ENCODE measurements at places on chromosomes 16 and 17.
A peak's percentile ranks its signal among the peaks of the same experiment; 100 is the strongest.

DNA sequence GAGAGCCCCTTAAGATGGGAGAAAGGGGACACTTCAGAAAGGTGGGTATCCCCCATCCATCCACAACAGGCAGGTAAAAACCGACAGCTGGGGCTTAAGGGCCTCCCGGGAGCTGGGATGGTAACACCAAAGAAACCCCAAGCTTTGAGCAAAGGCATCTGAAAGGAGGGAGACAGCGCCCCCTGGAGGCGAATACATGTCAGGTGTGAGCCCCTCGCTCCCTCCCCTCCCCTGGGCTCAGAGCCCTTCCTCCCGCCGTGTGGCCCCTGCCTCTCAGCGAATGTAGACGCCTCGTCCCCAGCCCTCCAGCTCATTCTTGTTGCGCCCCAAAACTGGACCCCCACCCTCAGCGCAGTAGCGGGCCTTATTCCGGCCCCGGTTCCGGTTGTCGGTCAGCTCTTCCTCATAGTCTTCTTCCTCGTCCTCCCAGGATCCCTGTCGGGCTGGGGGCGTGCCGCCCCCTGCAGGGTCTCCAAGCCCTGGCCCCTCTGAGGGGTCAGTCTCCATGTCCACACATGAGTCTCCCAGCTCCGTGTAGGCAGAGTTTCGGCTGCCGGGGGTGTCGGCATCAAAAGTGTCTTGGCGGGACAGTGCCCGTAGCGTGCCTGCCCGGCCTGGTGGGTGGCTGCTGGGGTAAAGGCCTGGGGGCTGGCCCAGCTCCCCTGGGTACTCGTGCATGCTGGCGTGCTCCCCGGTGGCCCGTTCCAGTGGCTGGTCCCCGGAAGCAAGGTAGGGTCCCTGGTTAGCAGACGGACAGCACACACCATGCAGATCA, 9.1 kb upstream of the ARL5C start:
- no peaks in the 10 kb centered on the region for H3K27me3 ChIP-seq
- H3K4me3 ChIP-seq = no peak overlapping the region
- peak; percentile 87 for DNase-seq
- peaks cover 26% of the 10 kb centered on the region for H3K36me3 ChIP-seq

DNA sequence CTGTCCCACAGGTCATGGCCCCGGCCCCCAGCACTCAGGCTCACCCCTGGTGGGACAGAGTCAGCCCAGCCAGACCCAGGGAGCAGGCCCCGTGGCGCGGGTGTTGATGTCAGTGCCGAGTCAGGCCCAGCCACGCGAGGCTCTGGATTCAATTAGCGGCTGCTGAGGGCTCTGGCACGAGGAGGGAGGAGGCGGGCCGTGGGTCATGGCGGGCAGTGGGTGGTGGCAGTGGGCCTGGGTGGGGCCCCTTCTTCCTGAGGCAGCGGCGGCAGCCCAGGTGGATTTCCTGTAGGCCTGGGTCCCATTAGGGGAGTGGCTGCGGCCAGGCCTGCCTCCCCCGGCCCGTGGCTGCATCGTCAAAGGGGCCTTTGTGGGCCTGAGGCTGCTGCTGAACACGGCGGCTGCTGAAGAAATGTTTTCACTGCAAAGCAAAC, 12.9 kb downstream of the VASN start:
- no peaks in the 10 kb centered on the region for H3K4me1 ChIP-seq
- no peak overlapping the region for H3K4me3 ChIP-seq
- no peaks in the 10 kb centered on the region for H3K27me3 ChIP-seq
- peaks cover 10% of the 10 kb centered on the region for H3K36me3 ChIP-seq
- no peak overlapping the region for H3K27ac ChIP-seq

DNA sequence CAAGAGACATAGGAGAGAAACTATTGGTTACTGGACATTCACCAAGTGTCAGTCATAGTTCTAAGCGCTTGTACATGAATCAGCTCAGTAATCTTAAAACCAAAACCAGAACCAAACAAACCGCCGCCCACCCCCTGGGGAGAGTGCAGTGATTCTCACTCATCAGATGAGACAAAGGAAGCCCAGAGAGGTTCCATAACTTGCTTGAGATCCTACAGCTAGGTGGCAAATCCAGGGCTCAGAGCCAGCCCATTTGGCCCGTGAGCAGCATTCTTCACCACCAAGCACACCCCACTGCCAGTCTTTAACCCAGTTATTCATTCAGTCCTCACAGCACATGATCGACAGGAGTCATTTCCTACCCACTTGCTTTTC, 37.2 kb upstream of the RGS9 start:
- peak overlapping the region; percentile 72 for H3K4me3 ChIP-seq
- peaks cover 7% of the 10 kb centered on the region for H3K27me3 ChIP-seq
- peaks cover 18% of the 10 kb centered on the region for H3K4me1 ChIP-seq

DNA sequence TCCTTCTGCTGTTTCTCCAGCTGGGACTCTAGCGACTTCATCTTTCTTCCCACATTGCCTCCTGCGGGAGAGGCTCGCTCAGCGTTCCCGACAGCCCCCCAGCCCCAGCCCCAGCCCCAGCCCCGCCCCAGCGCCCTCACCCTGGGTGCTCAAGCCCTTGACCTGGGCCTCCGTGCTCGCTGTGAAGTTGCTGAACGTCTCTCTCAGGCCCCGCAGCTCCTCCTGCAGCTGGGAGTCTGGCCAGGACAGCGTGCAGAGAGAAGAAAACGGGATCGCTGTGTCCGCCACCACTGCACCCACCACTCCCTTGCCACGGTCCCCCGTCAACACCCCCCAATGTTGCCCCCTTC, 2.4 kb downstream of the ASGR1 start:
- no peak overlapping the region for H3K27ac ChIP-seq
- no peak overlapping the region for H3K4me3 ChIP-seq
- peaks cover 14% of the 10 kb centered on the region for H3K27me3 ChIP-seq
- no peaks in the 10 kb centered on the region for H3K36me3 ChIP-seq
- H3K4me1 ChIP-seq = peaks cover 12% of the 10 kb centered on the region
- no peak for DNase-seq

GRCh38 chr16:68660359-68660795, 15.3 kb downstream of the CDH3 start:
- H3K27me3 ChIP-seq = peaks cover 29% of the 10 kb centered on the region
- H3K27ac ChIP-seq = no peak overlapping the region
- no peaks in the 10 kb centered on the region for H3K4me1 ChIP-seq
- no peak for DNase-seq
- no peak overlapping the region for H3K4me3 ChIP-seq

DNA sequence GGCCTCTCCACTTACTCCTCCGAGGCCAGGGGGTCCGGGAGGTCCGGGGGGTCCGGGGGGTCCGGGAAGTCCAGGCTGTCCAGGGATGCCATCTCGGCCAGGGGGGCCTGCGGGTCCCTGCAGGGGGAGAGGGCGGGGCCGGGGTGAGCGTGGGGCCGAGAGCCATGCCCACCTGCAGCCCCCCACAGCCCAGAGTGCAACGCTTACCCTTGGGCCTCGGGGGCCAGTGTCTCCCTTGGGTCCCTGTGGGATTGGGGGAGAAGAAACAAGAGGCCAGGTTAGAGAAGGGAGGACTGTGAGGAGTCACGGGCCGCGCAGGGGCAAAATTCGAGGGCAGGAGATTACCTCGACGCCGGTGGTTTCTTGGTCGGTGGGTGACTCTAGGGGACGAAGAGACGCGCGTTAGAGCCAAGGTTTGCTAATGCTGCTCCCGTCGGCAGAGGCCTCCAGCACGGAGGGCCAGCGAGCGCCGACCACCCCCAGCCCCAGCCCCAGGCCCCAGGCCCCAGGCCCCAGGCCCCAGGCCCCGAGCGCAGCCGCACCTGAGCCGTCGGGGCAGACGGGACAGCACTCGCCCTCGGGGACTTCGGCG, 2.1 kb downstream of the COL1A1 start:
- H3K27ac ChIP-seq = no peak overlapping the region
- H3K27me3 ChIP-seq = peaks cover 33% of the 10 kb centered on the region
- no peak overlapping the region for H3K4me3 ChIP-seq
- H3K36me3 ChIP-seq = no peaks in the 10 kb centered on the region

- no peak for DNase-seq
- no peaks in the 10 kb centered on the region for H3K27me3 ChIP-seq
- no peaks in the 10 kb centered on the region for H3K4me1 ChIP-seq
These were observed 91.7 kb downstream of the BCAS3 start for GRCh38 chr17:60769327-60769726.

DNA sequence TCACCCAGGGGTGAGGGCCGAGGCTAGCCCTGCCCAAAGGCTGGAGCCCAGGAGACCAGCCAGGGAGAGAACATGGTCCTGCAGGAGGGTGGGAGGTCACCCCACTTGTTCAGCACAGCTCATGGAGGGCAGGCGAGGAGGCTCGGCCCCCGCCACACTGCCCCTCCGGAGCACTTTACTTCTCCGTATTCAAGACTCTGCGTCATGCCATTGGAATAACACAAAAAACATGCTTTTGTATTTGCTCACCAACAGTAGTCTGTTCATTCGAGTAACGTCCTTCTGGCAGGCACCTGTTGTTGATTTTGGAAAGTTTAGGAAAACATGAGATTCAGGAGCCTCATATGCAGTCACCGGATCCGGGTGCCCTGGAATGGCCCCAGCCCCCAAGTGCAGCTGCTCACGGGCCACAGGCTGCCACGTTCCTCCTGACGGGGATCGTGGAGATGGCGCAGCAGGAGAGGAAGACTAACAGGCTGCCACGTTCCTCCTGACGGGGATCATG, 81.1 kb upstream of the DNAH17 start:
- H3K4me1 ChIP-seq = peaks cover 5% of the 10 kb centered on the region
- DNase-seq = no peak
- peaks cover 5% of the 10 kb centered on the region for H3K27me3 ChIP-seq
- no peak overlapping the region for H3K4me3 ChIP-seq
- H3K36me3 ChIP-seq = no peaks in the 10 kb centered on the region
- H3K27ac ChIP-seq = no peak overlapping the region

DNA sequence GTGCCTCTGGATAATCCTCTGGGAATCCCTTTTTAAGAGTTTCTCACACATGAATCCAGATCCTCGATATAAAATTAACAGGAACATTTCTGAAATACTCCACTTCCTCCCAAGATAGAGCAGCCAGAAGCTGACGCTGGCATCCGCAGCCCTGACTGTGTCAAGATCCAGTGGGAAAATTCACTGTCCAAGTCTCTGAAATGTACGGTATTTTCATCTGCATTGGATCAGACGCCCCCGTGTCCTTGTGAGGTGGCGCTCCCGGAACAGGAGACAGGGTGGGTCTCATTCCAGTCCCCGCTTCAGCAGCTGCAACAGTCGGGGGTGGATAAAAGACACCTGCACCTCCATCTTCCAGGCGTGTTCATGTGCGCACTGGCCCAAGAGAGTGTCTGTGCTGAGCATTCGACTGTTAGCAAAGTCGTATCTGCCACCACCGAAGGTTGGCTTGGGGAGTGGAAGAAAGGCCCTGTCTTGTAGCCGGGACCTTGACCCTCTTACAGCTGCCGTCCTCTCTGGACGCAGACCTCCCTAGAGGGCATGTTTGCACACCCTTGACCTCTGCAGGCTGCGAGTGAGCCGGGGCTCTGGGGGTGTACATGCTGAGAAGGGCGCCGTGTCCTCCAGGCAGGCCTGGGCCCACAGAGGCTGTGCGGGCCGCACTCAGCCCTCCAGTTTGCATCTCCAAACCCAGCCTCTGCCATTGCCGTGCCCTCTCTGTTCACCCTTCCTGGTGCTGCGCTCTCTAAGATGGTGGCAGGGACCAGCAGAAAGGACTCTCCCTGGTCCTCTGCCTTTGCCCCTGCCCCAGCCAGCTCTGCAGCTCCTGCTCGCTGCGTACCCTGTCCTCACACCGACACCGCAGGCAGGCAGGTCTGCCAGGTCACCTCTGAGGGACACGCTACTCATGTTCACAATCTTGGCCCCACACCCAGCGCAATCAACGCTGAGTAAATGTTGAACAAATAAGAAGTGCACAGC, 72.0 kb upstream of the CHMP6 start:
- no peak overlapping the region for H3K27ac ChIP-seq
- H3K4me1 ChIP-seq = no peaks in the 10 kb centered on the region
- H3K36me3 ChIP-seq = peaks cover 19% of the 10 kb centered on the region
- DNase-seq = no peak

GRCh38 chr17:51427323-51427811, 167.0 kb downstream of the UTP18 start:
- peaks cover 42% of the 10 kb centered on the region for H3K4me1 ChIP-seq
- no peaks in the 10 kb centered on the region for H3K27me3 ChIP-seq

GRCh38 chr16:1706386-1707192, 594 bp downstream of the MAPK8IP3 start:
- H3K27ac ChIP-seq = peak overlapping the region; percentile 99
- H3K27me3 ChIP-seq = no peaks in the 10 kb centered on the region
- H3K36me3 ChIP-seq = peaks cover 13% of the 10 kb centered on the region
- H3K4me1 ChIP-seq = peaks cover 33% of the 10 kb centered on the region
- H3K4me3 ChIP-seq = peak overlapping the region; percentile 95

DNA sequence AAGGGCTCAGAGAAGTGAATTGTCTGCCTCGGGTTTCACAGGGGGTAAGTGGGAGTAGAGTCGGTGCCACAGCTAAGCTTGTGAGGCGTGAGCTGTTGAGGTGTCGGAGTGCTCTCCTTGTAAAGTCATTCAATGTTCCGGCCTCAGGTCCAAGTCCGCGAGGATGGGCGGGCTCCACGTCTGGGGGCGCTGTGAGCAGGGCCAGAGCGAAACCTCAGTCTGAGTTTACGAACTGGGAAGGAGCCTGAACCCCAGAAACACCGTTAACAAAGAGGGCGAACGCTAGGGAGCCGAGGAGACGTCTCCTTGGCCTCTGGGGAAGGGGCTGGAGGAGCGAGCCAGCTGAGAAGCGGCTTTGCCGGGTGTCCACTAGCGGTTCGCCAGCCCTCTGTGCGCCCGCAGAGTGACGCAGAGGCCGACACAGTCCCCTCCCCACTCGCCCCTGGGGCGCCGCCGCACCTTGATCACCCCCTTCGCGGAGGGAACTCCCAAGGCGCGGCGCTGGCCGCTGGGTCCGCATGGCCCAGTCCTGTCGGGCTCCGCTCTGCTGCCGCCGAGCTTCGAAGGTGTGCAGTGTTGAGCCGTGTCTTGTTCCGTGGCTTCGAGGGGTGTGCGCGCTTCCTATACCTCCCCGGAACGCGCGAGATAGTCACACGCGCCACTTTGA, 4.9 kb downstream of the IRX3 start:
- H3K4me1 ChIP-seq = peaks cover 20% of the 10 kb centered on the region
- DNase-seq = no peak
- H3K27me3 ChIP-seq = peaks cover 60% of the 10 kb centered on the region
- no peak overlapping the region for H3K27ac ChIP-seq
- H3K36me3 ChIP-seq = peaks cover 7% of the 10 kb centered on the region

- no peaks in the 10 kb centered on the region for H3K36me3 ChIP-seq
- H3K4me1 ChIP-seq = peaks cover 54% of the 10 kb centered on the region
- H3K4me3 ChIP-seq = no peak overlapping the region
- H3K27ac ChIP-seq = no peak overlapping the region
These were observed 1.1 kb upstream of the DRC7 start for GRCh38 chr16:57693550-57693949.

All from activated CD8-positive, alpha-beta T cell treated with anti-CD3 and anti-CD28 coated beads, Interleukin-2, amount 10 ng/mL, durations not matched to agents 7 days and 5 days (primary cell).